ENCODE measurements at places on chromosomes 2 and 18. TPM values are rescaled to one million over a fixed set of nuclear protein-coding genes. Genes with fewer than 3 reads are reported as not detected.

DNA sequence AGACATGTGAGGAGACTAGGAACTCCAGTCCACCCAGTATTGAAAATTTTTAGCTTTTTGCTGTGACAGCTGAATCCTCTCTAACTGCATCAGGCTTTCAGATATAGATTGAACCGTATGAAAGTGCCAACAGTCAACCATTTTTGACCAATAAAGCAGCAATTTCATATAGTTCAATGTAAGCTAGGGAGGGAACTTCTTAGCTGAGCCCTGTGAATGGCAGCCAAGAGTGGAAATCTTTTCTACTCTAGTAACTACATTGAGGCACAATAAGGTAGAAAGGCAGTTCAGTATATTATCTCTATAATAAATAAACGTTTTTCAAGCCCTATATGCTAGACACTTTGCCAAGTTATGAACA, 96.3 kb upstream of the TANK start:
- no peak for DNase-seq

DNA sequence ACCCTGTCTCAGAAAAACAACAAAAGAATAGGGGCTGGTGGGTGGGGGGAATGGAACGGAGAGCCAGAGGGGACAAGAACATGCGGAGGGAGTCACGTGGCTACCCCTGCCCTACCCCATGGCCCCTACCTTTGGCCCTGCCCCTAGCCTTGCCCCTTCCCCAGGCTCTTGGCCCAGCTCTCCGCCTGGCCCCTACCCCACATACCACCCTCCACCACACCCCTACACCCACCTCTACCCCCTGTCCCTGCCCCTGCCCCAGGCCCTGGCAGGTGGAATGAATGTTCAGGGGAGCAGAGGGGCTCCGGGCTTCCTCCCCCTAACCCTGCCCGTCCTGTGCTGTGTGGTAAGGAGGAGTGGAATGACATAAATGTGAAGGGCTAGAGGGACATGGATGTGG, 15.1 kb downstream of the BIN1 start:
- DNase-seq, result no peak

- DNase-seq, result no peak
Measured at GRCh38 chr18:52426041-52426440, 86.0 kb downstream of the DCC start.

GRCh38 chr18:76823587-76824011, 1.2 kb downstream of the ZNF236 start:
- no peak for DNase-seq

- DNase-seq, result no peak
Measured at GRCh38 chr2:105361102-105361889, 24.0 kb downstream of the C2orf49 start.

DNA sequence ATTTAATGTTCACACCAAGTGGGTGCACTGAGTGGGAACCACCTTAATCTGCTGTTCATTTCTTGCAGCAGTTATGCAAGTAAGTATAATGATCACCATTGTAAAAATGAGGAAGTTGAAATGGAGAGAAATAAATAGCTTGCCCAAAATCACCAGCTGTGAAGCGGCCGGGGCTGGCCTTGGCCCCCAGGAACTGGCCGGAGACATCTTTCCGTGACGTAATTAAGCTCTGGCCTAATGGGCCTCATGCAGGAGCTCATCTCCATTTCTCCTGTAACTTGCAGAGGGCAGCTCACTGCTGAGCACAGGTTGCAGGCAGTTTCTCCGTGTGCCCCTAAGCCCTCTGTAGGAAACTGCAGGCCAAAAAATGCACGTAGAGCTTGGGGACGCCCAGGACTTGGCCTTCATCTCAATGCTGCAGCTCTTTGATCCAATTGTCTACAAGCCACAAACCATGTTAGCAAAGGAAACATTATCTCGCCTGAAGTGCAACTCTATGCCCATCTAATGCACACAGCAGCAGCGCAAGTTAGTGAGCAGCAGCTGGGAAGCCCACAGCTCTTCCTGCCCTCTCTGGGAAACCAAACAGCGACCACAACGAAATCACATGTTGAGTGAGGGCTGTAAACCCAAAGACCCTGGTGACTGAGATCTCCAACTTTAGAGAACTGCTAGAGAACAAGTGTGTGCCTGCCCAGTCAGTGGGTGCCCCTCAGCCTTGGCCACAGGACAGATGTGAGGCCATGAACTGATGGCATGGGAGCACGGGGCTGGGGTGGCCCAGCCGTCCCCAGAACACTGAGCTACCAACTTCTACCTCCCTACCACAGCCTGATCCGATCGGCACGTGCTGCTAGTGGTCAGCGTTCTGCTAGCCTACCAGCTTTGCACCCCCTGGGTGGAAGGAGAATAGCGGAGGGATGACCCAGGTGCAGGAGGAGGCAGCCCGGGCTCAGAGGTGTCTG, 28.8 kb downstream of the APCDD1 start:
- no peak for DNase-seq

SKA1 gene
- polyA plus RNA-seq, result 7.5 TPM

ARPC2 gene
- polyA plus RNA-seq, result 268 TPM

DNA sequence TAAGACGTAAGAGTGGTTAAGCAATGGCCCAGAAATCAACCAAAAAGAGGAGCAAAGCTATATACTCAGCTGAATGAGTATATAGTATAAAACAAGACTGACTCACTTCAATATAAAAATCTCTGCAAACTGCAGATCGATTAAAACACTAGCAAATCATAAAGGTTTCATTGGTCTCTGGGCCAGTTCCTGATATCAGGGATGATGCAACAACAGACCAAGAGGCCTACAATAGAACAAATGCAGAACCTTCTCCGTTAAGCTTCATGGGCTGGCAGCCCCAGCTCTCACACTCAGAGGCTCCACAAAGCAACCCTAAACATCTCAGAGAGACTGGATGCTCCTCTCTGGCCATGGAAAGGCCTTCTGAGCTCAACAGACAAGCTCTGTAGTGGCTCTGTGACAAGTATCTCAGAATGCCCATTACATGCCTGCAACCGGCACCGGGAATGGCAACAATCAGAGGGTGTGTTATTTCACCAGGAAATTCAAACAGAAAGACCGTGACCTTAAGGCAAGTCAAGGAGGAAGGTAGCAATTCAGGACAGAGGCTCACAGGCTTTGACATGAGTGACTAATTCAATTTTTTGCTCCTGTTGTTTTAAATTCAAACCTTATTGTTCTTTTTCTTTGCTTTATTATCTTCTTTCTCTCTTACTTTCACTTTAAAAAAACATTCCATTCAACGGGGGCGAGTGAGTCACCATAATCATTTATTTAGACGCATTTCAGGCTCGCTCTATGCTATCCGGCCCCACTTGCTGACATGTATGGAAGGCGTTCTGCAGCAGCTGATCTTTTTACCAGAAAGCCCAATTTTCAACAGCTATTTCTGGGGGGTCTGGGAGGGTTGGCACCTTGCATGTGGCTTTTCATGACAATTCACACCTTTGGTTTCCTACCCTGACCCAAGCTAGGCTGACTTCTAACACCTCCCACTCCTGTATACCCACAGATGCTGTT, 15.1 kb downstream of the CYRIA start:
- no peak for DNase-seq

DNA sequence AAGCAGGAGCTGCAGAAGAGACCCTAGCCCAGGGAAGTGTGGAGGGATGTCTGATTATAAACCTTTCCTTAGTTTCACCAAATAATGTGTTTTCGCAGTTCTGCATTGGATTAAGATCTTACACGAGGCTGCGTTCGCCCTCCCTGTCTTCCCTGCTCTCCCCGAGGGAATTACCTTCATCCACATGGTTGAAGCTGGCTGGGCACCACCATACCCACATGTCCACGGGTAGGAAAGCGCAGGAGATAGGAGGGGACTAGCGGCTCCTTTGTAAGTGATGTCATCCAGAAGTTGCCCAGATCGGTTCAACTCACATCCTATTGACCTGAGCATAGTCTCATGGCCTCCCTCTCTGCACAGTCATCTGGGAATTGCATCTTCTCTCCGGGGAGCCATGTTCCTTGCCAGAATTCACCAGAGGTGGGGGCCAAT, 1.1 kb downstream of the TTL start:
- DNase-seq, result no peak

DNA sequence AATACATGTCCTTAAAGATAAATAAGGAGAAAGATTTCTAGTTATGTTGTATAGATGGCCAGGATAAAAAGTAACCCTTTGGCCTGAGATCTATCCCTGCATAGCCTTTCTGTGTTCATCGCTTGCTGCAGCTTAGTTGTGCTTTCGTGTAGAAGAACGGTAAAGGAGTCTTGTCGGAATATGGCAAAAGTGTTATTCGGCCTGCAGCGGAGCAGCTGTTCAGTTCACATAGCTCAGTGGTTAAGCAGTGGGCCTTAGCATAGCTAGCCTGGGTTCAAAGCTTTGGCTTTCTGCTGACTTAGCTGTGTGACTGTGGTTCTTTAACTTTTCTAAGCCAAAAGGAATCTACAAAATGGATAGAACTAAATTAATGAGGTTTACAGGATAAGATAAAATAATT, 55.4 kb downstream of the MALT1 start:
- DNase-seq, result no peak

ALLC gene
- not detected for polyA plus RNA-seq

- DNase-seq, result peak; percentile 4
Measured at GRCh38 chr2:63488118-63488713, 100.1 kb downstream of the WDPCP start.

DNA sequence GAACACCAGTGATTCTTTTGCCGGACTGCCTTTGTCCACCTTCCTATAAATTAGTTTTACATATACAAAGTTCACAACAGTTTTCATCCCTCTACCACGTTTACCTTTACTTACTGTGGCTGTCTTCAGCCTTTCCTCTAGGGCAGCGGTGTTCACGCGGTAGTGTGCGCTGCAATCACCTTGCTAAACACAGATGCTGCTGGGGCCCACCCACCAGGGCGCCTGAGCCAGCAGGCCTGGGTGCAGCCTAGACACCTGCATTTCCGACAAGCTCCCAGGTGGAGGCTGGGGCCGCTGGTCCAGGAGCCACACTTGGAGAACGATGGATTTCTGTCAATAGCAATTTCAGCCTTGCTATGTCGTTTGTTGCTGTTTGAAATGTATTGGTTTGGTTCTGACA, 83.1 kb downstream of the NDUFA10 start:
- no peak for DNase-seq

DBI gene
- 271 TPM for polyA plus RNA-seq

DNA sequence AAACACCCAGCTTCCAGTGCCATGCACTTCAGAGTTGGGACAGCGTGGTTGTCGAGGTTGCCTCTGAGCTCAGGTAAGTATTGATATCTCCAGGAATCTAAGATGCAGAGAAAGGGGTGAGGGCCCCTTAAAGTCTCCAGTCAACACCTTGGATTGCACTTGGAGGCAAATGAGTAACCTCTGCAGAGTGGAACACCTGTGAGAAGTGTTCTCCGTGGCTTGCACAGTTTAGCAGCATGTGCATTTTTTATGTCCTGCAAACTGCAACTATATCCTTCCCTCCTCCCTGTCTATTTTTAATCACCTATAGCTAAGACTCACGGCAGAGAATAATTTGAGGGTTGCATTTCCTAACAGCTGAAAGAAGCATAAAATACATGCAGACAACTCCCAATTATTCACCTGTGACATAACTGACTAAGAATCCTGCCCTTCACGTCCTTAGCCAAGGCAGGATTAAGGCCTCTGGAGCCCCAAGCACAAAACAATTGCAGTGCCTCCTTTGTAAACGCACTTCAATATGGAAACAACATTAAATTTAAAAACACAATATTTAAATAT, 1.6 kb upstream of the ZNF385B start:
- DNase-seq, result no peak

DNA sequence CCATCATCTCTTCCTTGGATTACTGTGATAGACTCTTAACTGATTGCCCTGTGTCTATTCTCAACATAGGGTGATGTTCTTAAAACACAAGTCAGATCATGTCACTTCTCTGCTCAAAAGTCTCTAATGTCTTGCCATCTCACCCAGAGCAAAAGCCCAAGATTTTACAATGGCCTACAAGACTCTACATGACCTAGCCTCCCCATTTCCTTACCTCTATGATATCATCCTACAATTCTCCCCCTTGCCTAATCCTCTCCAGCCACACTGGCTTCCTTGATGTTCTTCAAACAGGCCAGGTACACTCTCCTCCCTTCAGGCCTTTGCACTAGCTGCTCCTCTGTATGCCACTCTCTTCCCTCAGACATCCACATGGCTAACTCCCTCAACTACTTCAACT, 55.1 kb downstream of the ROCK1 start:
- no peak for DNase-seq

DNA sequence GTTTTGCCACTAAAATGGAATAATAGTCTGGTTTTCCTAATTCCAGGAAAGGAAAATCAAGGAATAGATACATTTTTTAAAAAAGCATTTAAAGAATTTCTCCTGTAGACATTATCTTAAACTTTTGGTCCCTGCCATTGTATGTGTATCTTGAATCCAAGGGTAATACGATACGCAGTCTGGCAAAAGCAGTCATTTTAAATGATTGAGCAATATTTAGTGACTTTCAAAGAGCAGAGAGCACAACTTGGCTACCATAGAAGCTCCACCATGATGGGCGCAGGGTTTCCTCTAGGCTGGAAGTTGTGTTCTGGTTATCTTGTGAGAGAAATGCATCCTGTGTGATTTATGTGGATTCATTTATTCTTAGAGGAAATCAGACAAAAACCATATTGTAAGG, 92.9 kb downstream of the NEDD4L start:
- no peak for DNase-seq

DNA sequence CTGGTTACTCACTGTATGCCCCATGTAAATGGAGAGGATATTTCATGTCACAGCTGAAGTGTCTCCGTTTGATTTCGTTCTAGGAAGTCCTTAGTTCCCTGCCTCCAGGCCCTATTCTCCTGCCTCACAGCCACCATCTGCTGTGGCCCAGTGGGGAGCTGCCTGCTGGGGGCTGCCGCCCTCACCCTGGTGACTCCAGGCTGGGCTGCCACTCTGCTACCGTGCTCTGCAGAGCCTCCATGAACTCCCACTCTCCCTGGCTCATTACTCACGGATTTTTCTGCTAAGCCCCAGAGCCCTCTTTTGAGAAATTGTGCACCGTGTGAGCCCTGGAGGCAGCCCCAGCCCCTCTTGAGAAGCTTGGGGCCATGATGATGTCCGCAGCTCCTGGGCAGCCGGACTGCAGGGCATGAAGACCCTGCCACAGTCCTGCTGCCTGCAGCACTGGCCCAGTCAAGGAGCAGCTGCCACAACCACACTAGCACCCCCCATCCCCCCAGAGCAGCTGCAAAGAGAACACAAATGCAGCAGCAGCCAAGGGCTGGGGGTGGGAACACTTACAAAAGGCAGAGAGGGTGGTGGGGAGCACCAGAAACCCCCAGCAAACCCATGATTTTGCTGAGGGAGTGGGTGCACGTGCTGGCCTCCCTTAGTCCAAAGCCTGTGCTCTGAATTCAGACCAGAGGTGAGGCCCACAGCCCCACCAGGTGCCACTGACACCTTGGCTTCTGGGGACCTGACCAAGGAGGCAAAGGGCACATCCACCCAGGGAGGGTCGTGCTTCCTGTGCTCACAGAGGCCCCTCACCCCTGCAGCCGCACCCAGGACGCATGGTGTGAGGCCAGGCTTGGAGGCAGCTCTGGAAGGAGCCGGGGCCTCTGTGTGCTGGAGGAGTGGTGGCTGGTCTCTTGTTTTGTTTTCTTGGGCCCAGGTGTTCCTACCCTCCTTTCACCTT, 270.2 kb upstream of the RAB6C start:
- DNase-seq, result no peak

- no peak for DNase-seq
Measured at GRCh38 chr2:181352158-181352557, 105.0 kb upstream of the ITGA4 start.
